ENCODE measurements at places on chromosomes 2 and 18.

GRCh38 chr2:54059986-54060385 lies 55.4 kb upstream of the ACYP2 start:
- DNase-seq, result no peak

GRCh38 chr2:240584486-240585031 lies 2.0 kb upstream of the CAPN10 start:
- DNase-seq, result no peak

DNA sequence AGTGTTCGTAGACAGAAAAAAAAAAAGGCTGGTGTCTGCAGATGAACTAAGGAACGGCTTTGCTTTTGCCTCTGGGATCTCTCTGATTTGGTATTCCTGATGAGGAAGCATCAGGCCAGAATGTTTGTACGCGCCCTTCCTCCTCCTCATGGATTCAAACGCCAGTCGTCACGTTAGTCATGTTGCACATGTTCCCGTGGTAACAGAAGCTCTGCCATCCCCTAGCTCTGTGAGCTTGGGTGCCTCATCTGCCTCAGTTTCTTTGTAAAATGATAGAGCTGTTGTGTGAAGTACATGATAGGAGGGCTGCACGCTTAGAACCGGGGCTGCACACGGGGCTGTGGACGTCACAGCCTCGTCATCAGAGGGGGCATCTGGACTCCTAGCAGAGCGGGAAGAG lies 47.0 kb downstream of the TSHZ1 start:
- DNase-seq, result no peak

DNA sequence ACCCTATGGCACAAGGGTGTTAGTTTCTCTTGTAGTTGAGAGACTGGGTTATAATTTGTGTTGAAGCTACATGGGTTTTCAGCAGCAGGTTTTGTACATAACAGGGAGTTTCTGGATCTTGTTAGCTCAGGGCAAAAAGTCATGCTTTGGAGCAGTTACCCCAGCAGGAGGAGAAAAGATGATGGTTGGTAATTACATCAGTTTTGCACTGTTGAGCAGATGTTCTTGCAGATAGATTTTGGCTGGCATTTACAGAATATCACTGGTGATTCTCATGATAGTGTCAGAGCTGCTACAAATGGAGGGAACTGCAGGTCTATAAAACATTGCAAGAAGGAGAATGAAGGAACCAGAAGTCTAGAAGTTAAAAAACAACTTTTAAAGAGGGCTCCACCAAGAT lies 215.2 kb upstream of the ATP5MC3 start:
- DNase-seq, result no peak

DNA sequence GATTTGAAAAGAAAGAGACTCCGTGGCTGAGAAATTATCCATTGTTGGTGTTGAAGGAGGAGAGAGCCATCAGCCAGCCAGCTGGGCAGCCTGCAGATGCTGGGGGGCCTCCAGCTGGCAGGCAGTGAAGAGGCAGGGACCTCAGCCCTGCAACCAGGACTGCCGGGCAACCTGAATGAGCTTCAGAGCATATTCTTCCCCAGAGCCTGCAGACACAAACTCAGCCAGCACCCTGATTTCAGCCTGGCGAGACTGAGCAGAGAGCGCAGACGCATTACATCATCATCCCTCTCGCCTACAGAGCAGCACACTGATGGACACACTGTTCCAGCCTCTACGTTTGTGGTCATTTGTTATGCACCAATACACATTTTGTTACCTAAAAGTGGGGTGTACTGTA lies 150.7 kb upstream of the RAB6C start:
- DNase-seq, result no peak

DNA sequence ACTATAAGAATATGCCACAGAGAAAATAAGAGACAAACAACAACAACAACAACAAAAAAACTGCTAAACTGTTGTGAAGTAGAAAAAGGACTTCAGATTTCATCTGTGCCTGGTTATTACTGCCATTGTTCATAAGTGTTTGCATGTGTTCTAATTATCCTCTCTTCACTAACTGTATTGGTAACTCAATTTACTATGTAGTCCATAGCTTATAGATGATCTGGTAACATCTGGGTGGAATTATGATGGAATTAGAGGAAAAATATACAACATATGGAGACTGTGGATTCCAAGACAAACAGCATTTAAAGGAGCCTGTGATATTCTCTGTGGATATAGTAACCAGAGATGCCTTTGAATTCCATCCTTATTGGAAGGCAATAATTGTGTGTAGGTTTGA lies 1891.5 kb upstream of the PIK3C3 start:
- no peak for DNase-seq

GRCh38 chr2:226694149-226694548 lies 105.5 kb downstream of the IRS1 start:
- DNase-seq, result peak; percentile 52

GRCh38 chr2:105078906-105079495 lies 41.1 kb downstream of the MRPS9 start:
- no peak for DNase-seq

GRCh38 chr2:211391189-211391567 lies 834.8 kb downstream of the CPS1 start:
- DNase-seq, result no peak

- no peak for DNase-seq
Observed at GRCh38 chr18:25074925-25075324, 277.0 kb downstream of the ZNF521 start.

DNA sequence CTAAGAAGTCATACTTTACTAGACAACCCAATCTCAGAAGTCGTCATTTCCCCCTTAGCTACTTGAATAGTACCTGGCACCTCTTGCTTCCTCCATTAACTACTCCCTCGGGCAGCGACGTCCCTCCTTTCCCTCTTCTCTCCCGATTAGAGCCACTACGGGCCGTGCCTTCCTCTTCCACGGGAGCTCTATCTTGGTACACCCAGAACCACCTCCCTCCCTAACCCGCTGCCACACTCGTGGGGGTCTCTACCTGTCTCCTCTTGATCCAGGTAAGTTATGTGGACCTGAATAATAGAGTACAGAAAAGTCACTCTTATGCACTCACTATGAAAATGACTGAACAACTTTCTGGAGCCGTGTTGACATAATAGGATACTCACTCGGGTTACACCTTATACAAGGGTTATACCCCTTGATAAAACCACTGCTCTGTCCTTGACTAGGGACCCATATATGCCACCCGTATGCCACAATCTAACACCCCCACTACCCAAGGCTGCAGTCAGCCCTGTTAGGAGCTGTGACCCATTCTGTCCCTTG lies 595 bp upstream of the HDHD2 start:
- no peak for DNase-seq

- no peak for DNase-seq
Observed at GRCh38 chr2:207167099-207167923, 1.6 kb upstream of the KLF7 start.

DNA sequence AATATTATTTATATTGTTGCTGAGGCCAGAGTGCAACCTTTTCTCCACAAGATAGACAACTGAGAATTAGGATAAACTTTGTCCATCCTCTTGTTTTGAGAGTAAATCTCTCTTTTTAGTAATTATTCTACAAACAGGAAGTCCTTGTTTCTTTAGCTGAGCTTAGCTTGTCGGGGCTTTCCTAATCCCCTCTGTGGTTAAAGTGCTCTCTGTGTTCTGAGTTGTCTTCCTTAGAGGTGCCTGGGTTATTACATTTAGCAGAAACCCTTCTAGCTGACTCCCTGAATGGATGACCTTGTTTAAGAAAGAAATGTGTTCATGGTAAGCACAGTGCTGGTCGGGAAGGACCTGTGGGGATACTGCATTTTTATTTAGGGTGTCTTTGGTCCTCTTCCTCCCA lies 12.7 kb downstream of the USP39 start:
- no peak for DNase-seq

DNA sequence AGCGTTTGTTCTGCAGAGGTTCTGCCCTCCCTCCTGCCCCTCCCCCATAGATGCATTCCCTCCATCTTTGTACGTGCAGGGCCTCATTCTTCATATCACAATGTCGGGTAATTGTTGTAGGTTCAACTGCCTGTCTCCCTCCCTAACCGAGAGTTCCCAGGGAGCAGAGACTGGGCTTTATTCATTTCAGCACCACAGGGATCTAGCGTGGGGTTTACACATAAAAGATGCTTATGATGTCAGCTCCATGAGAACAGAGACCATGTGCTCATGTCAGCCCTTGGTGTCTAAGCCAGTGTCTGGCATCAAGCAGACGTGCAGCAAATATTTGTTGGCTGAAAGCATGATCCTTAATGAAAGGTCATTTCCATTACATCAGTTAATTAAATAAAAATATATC lies 298.9 kb upstream of the TRIB2 start:
- DNase-seq, result no peak

GRCh38 chr2:240648155-240648649 lies 22.9 kb downstream of the GPR35 start:
- DNase-seq, result no peak

DNA sequence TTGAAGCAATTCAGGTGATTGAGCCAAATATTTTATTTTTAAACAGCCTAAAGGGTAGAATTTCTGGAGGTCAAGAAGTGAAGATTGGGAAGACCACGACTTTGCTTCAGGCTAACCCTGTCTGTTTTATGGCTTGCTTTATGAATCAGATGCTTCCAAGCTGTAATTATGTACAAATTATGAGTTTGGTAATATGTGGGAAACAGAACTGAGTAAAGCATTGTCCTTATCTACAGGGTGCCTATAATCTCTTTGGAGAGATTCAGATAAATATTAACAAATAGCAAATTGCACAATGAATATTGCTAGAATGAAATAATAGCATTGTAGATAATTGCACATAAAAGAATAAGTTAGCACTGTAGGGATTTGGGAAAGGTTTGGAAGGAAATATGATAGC lies 539.4 kb upstream of the CDH2 start:
- no peak for DNase-seq

DNA sequence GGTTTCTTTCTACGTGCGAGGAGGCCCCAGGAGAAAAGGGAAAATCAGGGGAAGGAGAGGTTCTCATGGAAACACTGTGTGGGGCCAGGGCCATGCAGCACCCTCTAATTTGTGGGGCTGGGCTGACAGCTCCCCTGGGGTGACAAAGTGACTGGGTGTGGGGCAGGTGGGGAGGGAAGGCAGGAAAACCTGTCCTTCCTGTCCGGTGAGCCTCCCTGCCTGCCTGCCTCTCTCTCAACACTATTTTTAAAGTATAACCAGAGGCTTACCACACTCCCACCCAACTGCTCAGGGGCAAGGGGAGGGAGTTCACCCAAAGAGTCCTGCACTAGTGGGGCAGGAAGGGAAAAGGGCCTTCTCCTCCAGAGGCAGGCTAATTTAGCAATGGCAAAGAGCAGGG lies 10.5 kb upstream of the EPAS1 start:
- no peak for DNase-seq

DNA sequence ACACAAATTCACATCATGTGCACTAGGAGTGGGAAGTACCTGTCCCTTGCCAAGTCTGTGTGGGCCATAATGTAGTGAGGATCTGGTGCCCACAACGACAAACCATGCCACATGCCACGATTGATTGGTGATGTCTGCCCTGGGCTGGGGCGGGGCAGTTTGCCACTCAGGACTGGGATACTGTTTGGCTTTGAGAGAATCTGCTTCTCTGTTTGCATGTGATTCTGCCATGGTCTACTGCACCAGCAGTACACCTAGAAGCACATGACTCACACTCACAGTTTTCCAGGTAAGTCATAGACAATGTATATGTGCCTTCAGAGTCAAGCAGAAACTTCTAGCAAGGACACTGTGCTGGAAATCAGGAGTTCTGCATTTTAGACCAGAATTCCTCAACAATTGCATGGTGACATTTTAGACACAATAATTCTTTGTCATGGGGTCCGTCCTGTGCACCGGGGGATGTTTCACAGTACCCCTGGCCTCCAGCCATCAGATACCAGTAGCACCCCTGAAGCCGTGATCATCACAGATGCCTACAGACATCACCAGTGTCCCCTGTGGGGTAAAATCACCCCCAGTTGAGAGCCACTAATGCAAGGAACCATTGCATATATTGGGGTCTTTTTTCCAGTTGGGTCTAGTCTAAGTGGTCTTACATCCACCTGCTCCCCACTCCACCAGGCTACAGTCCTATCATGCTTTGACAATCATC lies 278.3 kb downstream of the EIPR1 start:
- DNase-seq, result no peak

DNA sequence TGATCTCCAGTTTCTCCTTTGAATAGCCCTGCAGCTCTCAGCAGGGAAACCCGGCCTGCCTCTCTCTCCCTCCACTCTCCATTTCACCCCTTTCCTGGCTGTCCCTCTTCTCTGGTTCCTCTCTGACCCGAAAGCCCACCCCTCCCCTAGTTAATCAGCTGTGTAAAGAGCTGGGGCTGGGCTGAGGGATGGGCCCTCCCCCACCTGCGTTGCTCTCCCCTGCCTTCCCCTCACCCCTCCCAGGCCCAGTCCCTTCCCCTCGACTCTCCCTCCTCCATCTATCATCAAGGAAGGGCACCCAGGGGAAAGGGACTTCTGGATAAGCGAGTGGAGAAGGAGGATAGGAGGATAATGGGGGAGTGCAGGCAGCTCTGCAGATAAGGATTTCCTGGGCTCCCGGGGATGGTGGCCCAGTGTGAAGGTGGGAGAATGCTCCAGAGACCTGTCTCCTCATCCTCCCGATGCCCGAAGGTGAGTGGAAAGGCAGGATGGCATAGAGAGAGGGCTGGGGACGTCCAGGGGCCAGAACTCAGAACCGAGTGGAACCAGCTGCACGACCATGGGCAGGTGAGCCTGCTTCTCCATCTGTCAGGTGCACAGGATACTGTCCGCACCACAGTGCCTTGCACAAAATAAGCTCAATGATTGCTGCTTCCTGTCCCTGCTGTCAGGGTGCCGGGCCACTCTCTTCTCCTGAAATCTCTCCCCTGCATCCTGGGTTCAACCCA lies 12.0 kb downstream of the SLC30A3 start:
- DNase-seq, result no peak

DNA sequence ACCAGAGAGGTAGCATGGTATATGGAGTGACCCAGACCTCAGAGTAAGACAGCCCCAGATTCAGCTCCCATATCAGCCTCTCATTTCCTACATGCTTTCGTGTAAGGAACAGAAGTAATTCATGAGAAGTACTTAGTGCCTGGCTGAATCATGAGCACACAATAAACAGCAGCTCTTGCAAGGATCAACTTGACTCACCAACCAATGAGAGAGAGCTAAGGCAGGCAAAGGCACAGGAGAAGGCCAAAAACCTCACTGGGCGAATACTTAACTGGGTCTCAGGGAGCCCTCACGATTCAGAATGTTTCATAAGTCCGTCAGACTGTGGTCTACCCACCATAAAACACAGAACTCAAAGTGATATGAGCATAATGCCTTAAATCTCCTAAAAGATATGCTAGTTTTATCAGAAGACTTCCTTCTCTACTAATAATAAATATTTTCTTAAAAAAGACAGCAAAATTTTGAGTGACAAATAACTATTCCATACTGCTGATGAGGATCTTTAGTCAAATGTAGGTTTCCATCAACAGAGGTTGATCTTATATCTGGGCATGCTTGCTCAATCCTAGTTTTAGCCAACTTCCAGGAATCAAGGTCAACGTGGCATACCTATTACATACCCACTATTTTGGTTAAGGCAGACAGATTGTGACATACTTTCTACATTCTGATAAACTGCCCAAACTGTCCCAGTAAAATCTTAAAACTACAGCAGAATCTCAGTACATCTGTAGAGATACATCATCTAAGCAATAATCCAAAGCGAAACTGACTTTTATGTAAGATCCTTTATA lies 34.9 kb downstream of the IMMT start:
- peak; percentile 37 for DNase-seq

GRCh38 chr2:190649035-190649797 lies at the start of gene NAB1:
TSS of gene NAB1 (plus strand) at chr2:190649083. CDS start at chr2:190659177, 10,094 bp downstream.
- peak; percentile 71 for DNase-seq

- no peak for DNase-seq
Observed at GRCh38 chr2:162538967-162539366, 195.0 kb downstream of the GCA start.

GRCh38 chr2:95346231-95346737 lies 49.1 kb downstream of the KCNIP3 start:
- peak; percentile 84 for DNase-seq

Data from astrocyte of the hippocampus (primary cell).